ENCODE measurements at places on chromosomes 1 and 21.

DNA sequence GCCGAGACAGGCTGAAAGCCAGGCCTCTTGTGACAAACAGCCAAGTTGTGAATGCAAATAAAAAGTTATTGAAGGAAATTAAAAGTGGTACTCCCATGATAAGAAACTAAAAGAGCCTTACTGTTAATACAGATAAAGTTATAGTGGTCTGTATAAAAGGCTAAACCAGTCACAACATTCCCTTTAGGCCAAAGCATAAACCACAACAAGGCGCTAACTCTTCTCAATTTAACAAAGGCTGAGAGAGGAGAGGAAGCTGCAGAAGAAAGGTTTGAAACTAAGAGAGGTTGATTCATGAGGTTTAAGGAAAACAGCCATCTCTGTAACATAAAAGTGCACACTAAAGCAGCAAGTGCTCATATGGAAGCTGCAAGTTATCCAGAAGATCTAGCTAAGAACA lies 10.7 kb downstream of the C1orf105 start:
- no peak for DNase-seq

DNA sequence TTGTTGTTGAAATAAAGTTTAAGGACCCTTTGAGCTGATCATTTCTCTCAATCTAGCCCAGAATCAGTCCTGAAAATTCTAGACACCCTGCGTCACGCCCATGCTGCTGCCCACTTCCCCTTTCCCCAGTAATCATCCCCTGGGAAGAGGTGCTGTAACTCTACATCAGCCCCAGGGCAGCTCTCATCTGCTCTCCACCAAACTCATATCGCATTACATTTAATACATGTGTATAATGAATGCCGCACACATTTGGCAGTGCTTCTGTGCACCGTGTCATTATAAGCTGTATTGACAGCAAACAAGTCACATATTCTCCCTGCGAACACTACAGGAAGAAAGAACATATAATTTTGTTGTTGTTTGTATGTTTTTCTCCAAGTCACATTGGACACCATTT lies 539.7 kb upstream of the DAB1 start:
- DNase-seq = no peak

DNA sequence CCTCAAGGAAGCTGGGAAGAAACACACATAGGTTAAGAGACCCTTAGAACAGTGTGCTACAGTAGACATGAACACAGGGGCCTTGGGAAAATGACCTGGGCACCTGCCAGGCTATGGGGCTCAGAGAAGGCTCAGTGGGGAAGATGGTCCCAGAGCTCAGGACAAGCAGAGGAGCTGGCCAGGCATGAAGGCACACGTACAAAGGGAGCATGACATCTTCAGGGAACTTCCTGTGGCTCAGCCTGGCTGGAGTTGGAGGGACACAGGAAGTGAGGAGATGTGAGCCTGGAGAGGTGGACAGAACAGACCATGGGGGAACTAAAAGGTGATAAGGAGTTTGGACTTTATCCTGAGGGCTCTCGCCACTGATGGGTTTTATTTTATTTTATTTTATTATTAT lies 3.8 kb upstream of the SLC50A1 start:
- no peak for DNase-seq

GRCh38 chr1:102420034-102420433 lies 423.3 kb upstream of the OLFM3 start:
- no peak for DNase-seq

GRCh38 chr1:25809929-25810328 lies 9.8 kb upstream of the MTFR1L start:
- DNase-seq = no peak

DNA sequence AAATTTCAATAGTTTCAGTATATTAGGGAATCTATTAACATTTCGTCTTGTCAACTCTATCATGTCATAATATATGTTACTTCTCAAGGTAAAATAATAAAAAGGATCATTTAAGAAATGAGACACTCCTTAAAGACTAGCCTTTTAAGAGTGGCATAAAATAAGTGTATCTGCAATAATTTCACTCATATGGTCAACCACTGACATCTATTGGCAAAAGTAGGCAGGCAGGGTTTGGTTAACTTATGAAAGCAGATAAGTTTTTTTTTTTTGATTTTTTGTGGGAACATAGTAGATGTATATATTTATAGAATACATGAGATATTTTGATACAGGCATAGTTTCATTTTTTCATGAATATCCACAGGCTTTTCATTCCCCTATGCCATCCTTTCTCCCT lies 5.5 kb upstream of the RGS21 start:
- DNase-seq = no peak

GRCh38 chr21:24223624-24224023 lies 1383.7 kb downstream of the MRPL39 start:
- DNase-seq = no peak

- DNase-seq = no peak
Observed at GRCh38 chr1:46204406-46204742, 1.2 kb downstream of the LURAP1 start.

DNA sequence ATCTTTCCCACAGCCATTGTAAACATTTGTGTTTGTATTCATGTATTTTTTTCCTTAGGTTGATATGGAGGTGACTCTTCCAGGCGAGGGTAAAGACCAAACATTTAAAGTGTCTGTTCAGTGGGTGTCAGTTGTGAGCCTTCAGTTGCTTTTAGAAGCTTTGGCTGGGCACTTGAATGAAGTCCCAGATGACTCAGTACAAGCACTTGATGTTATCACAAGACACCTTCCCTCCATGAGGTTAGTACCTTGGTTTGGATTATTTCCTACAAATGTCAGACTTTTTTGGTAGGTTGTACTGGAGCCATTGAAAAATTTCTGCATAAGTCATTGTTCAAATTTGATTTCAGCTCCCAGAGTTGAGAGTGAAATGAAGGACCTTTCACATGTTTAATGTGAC lies 17.4 kb downstream of the AGO4 start:
- no peak for DNase-seq

DNA sequence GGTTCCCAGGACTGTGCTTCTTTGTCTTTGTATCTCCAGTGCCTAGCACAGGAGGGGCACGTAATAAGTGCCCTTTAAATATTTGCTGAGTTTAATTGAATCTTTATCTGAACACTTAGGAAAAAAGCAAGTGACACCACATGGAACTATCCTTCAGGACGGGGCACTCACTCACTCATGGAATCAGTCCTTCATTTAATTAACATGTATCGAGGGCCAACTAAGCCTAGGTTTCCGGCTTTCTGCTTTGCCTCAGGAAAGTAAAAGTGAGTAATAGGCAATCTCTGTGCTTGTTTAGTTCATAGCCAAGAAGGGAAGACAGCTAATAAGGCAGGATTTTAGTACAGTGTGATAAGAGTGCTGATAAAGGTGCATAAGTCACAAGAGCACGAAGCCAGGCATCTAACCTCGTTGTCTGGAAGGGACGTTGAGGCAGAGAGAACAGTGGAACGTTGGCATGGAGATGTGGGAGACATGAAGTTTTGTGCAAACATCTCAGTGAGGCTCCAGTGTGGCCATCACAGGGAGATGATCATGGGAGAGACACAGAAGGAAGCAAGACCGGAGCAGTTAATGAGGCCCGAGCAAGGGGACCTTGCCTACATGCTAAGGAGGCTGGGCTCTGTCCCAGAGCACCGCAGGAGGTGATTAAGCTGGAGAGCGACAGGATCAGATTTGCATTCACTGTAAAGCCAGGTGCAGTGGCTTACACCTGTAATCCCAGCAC lies 54.1 kb upstream of the TRIM67 start:
- no peak for DNase-seq

DNA sequence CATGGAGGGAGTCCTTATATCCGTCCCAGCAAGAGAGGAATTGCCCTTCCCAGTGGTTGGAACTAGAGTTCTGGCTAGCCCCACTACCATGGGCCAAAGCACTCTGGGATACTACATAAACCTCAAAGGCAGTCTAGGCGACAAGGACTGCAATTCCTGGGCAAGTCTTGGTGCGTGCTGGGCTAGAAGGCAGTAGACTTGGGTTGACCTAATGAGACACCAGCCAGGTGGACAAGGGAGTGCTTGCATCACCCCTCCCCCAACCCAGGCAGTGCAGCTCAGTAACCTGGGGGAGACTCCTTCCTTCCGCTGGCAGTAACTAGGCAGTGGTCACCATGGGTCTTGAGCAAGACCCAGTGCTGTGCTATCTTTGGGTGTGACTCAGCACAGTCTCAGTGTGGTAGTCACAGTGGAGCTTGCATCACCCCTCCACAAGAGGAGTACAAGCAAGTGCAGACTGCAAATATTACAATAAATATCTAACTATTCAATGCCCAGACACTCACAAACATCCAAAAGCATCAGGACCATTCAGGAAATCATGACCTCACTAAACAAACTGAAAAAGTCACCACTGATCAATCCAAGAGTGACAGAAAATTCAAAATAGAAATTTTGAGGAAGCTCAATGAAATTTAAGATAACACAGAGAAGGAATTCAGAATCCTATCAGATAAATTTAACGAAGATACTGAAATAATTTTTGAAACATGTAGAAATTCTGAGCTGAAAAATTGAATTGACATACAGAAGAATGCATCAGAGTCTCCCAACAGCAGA lies 84.7 kb upstream of the LYPLAL1 start:
- no peak for DNase-seq

- DNase-seq = no peak
Observed at GRCh38 chr21:21051109-21052055, 53.2 kb downstream of the NCAM2 start.

- DNase-seq = no peak
Observed at GRCh38 chr1:109498161-109498801, 4.4 kb downstream of the CYB561D1 start.

DNA sequence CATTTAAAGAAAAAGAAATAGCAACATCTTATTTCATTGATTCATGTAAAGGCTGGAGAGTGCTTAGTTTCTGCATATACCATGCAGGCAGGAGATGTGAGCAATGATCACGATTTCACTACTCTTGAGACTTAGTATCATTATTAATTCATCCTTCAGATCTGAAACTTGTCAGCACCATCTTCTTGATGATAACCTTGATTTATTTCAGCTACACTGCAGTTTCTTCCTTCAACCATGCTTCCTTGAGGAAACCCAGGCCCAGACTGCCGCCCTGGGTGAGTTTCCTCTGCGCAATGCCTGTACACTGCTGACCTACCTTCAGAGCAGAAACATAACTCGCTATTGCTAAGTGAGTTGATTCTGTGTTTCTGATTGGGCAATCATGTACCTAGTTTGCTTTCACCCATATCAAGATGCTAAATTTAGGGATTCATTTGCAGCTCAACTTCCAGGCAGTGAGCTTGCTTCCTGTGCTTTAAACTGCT lies 13.5 kb upstream of the BCL10 start:
- no peak for DNase-seq

DNA sequence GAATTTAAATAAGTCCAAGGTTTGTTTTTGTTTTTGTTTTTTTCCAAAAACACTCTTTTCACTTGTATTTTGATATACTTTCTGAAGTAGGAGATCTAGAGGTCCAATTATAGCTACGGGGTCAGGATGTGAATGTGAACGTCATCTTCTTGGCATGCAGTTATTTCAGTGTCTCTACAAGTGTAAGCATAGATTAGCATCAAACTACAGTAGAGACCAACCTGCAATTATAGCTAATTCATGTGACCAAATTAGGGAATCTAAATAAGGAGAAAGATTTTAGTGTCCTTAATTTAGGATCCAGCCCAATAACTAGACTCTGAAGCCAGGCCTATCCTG lies 107.3 kb upstream of the PALMD start:
- DNase-seq = no peak
